ENCODE measurements at places on chromosomes 11 and 22.

DNA sequence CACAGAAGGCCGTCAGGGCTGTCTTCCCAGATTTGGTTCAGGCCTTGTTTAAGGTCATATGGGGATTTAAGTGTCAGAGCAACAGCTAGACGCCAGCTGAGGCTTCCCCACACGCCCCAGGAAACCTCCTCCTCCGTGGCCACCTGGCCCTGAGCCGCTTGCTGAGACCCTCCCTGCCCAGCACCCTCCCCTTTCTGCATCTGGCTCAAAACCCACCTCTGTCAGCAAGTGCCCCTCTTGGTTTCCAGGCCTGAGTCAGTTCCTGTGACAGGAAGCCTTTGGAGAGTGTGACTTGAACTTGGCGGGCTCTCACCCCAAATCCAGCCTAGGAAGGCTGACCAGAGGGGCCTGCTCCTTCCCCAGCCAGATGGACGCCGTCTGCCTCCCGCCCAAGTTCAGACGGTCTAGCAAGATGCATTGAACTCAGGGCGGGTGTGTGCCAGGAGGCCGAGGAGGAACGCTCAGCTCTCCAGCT lies 561 bp downstream of the FXYD2 start:
- DNase-seq = no peak

GRCh38 chr11:123188508-123189165 lies 6.4 kb downstream of the CLMP start:
- no peak for DNase-seq

- DNase-seq = no peak
Measured at GRCh38 chr22:28223826-28224225, 304.8 kb upstream of the PITPNB start.

- DNase-seq = no peak
Measured at GRCh38 chr22:19586922-19587684, 62.9 kb upstream of the CLDN5 start.

- no peak for DNase-seq
Measured at GRCh38 chr22:22709719-22710445, 65.5 kb downstream of the GGTLC2 start.

DNA sequence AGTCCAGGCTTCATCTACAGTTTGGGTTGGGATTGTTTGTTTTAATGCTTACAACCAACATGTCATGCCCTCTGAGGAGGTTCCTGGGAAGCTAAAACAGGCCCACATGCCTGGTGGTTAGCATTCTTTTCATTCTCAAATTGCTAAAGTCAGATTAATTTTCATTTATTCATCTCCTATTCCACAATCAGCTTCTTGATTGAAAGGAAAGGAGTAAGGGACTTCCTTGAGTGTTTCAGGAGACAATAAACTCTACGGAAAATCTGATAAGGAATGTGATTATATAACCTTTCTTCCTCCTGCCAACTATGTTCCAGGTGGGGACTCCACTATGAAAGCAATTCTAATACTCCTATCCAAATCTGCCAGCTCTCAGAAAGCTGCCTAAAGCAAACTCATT lies 30.8 kb downstream of the MRTFA start:
- DNase-seq = no peak

- no peak for DNase-seq
Measured at GRCh38 chr11:72624496-72625201, 49.6 kb downstream of the PDE2A start.

DNA sequence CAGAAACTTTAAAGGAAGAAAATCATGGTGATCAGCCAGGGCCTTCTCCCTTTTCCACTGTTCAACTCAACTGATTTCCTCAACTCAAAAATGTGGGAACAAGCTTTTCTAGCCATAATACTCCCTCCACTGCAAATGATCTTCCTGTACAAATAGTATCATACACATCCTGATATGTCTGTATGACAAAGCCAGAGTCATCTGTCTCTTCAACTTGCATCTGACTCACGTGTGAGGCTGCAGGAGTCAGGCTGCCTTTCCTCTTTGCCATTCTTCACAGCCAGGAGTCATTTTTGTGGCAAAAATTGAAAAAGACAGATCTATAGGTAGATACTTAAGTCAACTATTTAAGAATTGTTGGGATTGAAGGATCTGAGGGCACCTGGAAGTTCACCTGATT lies 13.3 kb downstream of the PATZ1 start:
- DNase-seq = no peak

- peak; percentile 30 for DNase-seq
Measured at GRCh38 chr11:6351782-6352382, 31.6 kb upstream of the CAVIN3 start.

GRCh38 chr11:123517559-123518364 lies 87.7 kb downstream of the GRAMD1B start:
- DNase-seq = no peak

- DNase-seq = no peak
Measured at GRCh38 chr11:60511393-60511792, 3.8 kb upstream of the MS4A13 start.

DNA sequence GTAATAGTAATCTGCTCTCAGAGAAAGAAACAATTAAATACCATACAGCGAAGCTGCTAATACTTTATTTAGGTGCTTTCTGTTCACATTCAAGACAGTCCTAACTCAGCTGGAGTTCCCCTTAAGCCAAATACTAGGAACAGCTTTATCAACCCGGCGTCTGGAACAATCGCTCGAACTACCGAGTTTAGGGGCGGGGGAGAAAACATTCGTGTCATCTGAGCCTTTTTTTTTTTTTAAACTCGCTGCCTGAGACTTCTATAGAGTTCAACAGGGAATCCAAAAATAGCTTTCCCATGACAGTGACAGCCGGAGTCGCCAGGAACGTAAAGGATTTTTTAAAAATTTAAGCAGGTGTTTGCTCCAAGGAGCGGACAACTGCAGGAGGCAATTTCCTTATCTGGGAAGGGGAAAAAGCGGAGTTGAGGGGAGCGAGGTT lies 852 bp downstream of the TRAF6 start:
- DNase-seq = peak; percentile 33

- no peak for DNase-seq
Measured at GRCh38 chr11:120704256-120704750, 192.8 kb downstream of the GRIK4 start.

DNA sequence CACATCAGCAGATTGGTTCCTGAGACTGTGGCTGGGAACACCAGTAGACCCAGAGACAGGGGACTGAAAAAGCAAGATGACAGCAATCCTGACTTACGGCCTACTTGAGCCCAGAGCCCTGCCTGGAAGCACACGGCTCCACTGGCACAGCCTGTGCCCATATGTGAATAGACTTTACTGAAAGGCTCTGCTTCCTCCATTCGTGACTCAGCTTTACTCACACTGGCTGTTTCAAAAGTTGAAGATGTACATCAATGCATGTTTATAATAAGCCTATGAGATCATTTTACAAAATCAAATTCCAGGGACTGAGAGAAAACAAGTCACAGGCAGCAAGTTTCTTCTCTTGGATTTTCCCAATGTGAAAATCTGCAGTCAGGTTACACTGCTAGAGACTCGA lies 134.6 kb upstream of the TEAD1 start:
- DNase-seq = no peak

DNA sequence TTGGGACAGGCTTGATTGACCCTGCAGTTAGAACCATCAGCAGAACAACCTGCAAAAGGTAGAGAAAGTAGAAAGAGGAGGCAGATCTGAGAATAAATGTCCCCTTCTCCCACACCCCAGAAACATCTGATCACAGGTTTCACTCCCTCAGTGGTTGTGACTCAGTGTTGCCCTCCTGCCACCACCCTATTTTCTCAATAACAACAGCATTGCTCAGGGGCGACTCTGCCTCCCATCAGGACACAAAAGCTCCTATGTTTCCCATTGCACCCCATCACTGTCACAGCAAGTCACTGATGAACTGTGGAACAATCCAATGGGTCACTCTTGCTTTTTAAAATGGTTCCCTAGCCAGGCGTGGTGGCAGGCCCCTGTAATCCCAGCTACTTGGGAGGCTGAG lies 110.2 kb downstream of the RASSF10 start:
- DNase-seq = no peak

DNA sequence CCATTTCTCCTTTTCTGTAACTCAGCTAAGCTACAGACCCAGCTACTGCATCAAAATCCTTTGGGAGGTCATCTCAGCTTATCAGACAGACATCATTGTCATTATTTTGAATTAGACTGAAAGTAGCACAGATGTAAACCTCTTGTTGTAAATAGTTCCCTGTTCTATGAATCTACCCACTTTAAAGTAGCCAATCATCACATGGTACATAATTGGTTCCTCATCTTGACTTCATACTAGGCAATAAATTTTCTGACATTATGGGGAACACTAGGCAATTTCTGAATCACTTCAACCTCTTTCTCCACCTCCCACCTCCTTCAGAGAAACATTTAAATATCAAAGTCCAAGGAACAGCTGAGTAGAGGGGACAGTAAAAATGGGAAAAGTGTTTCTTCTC lies 47.9 kb downstream of the MPPED2 start:
- no peak for DNase-seq

- no peak for DNase-seq
Measured at GRCh38 chr22:37400719-37401118, 26.6 kb downstream of the ELFN2 start.

DNA sequence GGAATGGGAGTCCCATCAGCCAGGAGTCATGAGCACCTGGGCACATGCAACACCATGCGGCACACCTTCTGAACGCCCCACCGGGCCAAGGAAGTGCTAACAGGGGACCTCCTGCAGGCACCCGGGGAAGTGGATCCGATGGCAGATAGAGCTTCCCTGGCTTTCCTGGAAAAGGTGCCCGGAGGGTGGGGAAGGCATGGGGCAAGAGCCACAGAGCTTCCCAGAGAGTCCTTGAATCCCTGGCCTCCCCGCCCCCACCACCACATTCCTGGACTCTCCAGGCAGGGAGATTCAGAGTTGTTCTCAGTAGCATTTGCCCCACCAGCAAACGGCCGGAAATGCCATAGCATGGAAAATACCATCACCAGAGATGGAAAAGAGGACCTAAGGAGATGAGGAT lies 8.3 kb downstream of the TRIM29 start:
- no peak for DNase-seq

GRCh38 chr11:36507824-36508489 lies 2.1 kb downstream of the TRAF6 start:
- no peak for DNase-seq

DNA sequence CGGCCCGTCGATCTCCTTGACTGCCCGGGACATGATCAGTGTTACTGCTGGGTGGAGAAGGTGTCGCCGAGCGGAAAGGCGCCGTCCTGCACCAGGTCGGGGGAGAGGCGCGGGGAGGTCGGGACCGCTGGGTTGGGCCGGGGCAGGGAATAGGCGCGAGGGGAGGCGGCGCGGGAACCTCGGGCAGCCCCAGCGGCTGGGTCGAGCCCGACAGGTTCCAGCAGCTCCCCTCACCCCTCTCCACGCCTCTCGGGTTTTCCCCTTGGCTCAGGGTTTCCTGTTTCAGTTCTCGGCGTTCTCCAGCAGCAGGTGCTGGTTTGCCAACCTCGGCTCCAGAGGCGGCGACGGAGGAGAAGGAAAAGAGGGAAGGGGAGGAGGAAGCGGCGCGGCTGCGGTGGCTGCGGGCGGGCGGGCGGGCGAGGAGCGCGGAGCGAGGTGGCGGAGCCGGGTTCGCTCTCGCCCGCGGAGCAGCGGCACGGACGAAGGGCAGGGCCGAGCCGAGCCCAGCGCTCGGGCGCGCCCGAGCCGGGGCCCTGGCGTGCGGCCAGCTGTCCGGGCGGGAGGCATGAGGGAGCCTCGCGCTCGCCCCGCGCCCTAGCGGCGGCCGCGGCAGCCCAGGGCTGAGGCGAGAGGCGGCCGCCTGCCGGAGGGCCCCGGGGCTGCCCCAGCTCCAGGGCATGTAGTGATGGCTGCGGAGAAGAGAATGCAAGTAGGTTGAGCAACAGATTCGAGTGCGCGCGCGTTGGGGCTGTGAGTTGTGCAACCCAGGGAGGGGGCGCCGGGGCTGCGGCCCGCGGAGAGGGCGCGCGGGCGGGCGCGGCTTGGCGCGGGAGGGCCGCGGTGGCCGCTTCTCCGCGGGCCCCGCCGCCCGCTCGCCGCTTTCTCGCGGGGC lies at the start of gene ZC3H12C:
TSS of gene ZC3H12C (plus strand) at position 878 of the 892 bp plus-strand sequence. CDS start 20 bp downstream, outside the sequence.
- DNase-seq = peak; percentile 29

GRCh38 chr11:119728211-119728626 lies 781 bp downstream of the NECTIN1 start:
- DNase-seq = no peak

DNA sequence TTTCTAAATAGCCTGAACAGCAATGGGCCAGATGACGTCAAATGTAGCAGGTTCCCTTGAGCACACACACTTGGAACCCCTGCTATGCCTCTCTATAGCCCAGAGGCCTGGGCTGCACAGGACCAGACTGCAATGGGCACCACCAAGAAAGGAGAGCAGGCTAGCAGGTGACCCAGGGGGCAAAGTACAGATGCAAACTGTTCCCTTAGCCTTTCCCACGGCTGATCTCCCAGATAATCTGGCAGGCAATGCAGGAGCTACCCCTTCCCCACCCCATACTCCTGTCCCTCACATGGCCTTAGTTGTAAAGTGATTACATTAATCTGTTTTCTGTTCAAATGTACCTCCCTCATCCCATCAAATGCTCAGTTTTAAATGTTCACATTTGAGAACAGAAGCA lies 41.3 kb downstream of the SMCO4 start:
- no peak for DNase-seq

GRCh38 chr11:113392236-113392921 lies 4.8 kb downstream of the ANKK1 start:
- no peak for DNase-seq

GRCh38 chr22:25497181-25497641 lies 67.3 kb upstream of the GRK3 start:
- no peak for DNase-seq

Measured in stimulated activated CD4-positive, alpha-beta T cell treated with anti-CD3 and anti-CD28 coated beads, Interleukin-4, amount 100 ng/mL, for 24 hours (primary cell).